ENCODE measurements at places on chromosomes 16 and 17.

GRCh38 chr16:49483651-49484450 is 110.2 kb downstream of the C16orf78 start:
- no peak for ATAC-seq

- no peak for ATAC-seq
Observed at GRCh38 chr17:65987988-65988387, 203.9 kb downstream of the CEP112 start.

DNA sequence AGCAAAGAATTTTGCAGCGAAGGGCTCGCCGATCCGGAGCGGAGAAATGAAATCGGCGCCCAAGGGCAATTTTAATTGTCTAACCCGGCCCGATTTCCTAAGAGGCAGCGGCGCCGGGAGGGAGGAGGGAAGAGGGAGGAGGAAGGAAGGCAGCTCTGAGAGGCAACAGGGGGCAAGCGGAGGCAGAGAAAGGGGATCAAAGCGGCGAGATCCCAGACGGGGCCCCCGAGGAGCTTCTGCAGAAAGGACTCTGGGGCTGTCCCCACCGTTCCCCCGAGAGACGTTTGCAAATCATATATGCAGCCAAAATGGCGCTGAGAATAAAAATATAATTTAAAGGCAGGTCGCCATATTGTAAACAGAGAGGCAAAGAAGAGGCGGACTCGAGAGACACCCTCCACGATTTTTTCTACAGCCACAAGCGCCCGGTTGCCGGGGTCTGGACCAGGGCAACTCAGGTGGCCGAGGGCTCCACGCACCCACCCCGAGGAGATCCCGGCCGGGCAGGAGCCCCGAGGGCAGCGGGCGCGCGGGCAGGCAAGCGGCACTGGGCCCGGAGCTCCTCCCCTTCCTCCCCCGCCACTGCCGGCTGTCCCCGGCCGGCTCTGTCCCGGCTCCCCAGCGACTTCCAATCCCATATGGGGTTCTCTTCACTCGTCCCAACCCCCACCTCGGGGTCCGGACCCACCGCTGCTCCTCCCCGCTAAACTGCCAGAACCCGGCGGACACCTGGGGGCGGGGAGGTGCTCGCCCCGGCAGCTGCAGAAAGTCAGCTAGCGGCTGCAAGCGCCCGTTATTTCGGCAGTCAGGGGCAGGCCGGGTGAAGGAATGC is 1.9 kb downstream of the PHF12 start:
- peak; percentile 4 for ATAC-seq

- no peak for ATAC-seq
Observed at GRCh38 chr16:22141767-22142166, 20.5 kb upstream of the SDR42E2 start.

- ATAC-seq = no peak
Observed at GRCh38 chr17:42520540-42520951, 15.5 kb upstream of the NAGLU start.

GRCh38 chr17:76153640-76154039 is 12.6 kb upstream of the FOXJ1 start:
- no peak for ATAC-seq

DNA sequence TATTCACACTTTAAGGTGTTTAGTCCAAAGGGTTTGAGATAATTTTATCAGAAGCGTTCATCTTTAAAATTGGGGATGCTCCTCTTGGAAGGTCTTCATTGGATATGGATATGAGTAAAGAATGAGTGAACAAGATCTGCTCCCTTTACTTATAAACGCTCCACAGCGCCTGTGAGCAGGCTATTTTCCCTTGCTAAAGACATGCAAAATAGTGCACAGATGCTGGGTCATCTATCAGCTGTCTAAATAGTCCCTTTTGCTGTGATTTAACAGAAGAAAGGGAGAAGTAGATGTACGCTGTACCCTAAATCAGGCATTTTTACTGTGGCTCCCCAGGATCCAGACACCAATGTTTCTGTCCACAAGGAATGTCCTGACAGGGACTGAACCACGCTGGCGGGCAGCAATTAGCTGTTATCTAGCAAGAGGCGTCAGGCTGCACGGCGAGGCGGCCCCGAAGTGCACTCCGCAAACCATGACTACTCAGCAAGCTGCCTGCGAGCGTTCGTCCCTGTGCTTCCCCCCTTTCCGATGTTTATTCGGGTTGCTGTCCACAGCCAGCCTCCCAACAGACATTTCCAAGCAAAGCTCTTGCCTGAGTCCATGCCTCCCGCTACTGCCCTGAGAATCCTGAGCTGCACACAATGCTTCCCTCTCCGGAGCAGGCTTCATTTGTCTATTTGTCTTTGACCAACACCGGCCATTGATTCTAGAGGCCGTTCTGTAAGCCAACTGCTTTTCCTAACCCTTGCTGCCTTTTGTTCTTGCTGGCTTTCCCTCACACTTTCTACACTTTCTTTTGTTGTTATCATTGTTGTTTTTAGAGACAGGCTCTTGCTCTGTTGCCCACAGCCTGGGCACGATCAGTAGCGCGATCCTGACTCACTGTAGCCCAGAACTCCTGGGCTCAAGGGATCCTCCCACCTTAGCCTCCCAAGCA is 55.7 kb upstream of the CNEP1R1 start:
- no peak for ATAC-seq

- ATAC-seq = peak; percentile 74
Observed at GRCh38 chr16:50276801-50277555, 10.6 kb downstream of the ADCY7 start.

DNA sequence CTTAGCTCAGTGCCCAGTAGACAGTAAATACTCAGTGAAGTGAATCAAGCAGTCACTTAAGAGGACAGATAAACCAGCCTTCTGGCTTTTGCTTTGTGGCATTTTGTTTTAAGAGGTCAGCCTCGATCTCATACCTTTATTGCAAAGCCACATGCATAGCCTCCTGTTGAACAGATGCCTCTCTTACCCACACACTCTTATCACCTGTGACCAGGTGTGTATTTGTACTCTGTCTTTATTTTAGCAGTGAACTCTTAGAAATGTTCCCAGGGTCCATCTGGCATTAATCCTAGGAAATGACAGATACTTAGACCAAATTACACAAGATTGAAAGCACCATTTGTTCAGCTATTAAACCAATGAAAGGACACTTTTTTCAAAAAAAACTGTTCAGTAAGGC is 1426.5 kb downstream of the CDH11 start:
- ATAC-seq = no peak

DNA sequence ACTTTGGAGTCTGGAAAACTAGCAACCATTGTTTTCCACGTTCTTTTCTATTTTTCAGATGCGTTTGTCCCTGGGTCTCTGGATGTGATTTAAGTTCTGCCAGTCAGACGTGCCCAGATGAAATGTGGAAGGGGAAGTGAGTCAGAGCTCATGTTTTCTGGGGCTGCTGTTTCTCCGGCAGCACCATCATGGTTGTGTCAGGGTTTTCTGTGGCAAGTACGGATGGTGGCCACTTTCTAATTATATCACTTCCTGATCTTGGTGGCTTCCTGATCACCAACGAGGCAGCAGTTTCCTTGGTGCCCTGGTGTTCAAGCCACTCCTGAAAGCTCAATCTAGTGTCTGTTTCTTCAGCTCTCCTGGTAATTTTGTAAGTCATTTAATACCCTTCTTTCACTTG is 31.4 kb upstream of the PMFBP1 start:
- ATAC-seq = peak; percentile 83

GRCh38 chr17:69423450-69423849 is 9.0 kb downstream of the MAP2K6 start:
- ATAC-seq = peak; percentile 79

DNA sequence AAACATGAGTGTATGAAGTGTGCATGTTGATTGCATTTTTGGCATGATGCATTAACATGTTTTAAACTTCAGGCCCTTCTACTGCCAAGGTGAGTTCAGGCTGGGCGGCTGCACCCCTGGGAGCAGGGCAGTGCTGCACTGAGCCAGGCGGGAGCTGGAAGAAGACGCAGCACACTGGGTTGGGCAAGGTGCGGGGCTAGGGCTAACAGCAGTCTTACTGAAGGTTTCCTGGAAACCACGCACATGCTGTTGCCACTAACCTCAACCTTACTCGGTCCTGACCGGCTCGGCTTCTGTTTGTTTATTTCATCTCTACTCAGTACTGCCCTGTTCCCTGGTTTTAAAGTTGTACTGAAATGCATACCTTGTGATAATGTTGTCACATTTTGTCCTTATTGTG is 61.0 kb downstream of the MAP2K4 start:
- ATAC-seq = no peak

GRCh38 chr17:56824503-56824902 is 9.2 kb downstream of the C17orf67 start:
- no peak for ATAC-seq

DNA sequence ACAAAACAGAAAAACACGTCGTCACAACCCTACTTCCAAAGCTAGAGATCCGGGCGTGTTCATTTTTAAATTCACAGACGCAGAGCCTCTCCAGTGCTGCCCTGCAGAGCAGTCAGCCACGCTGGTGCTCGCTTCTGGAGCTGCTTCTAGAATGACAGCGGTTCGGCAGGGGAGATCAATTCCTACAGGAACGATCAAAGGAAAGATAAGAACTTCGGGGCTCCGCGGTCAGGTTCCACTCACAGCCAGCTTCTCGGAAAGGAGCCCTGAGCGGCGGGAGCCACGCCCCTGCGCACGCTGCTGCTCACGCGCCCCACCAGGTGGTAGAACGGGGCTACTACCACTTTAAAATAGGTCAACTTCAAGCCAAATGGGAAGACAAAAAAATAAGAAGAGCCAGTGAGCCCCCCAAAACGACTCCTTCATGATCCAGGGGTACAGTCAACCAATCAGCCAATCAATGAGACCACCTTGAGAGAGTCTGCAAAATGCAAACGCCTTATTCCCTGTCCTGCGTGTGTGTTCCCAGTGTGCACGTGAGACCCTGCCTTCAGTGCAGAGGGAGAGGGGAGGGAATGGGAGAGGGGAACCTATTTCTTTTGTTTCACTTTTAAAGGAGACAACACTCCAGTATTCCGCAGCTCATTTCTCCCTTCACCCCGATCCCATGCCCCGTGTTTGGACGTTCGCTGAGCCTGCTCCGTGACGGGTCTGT is 209.7 kb downstream of the RBFOX3 start:
- peak; percentile 91 for ATAC-seq

DNA sequence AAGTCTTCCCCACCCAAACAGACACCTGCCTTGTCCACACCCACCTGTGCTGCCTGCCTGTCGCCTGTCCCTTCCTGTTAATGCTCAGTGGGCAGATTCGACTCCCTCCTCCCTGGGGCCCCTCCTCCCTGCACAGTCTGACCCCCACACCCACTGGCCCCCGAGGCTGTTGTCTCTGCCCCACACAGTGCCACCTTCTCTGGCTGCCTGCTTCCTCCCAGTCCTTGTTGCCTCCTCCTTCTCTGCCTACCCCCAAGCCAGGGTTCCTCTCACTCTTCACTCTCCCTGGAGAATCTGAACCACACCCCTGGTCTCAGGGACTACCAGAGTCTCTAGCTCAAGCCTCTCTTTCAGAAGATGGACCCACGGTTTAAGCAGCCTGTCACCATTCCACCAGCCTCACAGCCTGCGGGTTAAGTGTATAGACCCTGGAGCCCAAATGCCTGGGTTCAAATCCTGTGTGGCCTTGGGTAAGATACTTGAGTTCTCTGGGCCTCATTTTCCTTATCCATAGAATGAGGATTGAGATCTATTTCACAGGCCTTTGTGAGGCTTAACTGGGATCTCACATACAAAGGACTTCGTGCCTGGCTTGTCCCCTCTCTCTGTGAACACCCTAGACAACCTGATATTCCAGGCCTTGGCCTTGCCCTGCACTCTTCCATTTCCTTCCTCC is 3.8 kb upstream of the ARHGAP23 start:
- ATAC-seq = no peak

- peak; percentile 42 for ATAC-seq
Observed at GRCh38 chr17:56593086-56593645, 333 bp upstream of the NOG start.

DNA sequence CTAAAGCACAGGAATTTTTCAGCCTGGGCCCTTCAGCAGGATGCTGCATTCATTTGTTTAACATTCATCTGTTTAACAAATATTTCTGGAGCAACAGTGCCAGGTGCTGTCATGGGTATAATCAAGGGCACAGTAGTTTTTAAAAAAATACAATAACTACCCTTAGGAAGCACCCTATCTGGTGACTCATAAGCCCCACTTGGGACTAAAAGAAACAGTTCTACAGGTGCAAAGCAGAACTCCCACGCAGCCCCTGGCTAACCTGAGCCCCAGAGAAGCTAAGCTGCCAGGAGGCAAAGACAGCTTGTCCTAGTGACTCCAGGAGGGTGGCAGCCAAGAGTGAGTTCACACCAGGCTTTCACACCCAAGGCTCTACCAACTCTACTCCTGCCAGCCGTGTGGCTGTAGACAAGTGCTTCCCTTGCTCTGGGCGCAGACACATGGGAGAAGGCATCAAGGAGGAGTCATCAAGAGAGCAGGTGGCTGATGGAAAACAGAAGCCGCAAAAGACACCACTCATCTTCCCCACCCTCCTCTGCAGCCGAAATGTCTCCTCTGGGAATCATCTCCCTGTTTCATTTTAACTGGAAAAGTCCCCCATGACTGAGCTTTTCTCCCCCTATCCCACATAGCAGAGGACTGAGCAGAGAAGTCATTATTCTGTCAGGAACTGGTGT is 14.4 kb downstream of the CUEDC1 start:
- ATAC-seq = peak; percentile 56

- no peak for ATAC-seq
Observed at GRCh38 chr16:82892324-82892723, 265.6 kb downstream of the CDH13 start.

GRCh38 chr17:35731917-35732805 is 722 bp downstream of the RASL10B start:
- ATAC-seq = no peak

DNA sequence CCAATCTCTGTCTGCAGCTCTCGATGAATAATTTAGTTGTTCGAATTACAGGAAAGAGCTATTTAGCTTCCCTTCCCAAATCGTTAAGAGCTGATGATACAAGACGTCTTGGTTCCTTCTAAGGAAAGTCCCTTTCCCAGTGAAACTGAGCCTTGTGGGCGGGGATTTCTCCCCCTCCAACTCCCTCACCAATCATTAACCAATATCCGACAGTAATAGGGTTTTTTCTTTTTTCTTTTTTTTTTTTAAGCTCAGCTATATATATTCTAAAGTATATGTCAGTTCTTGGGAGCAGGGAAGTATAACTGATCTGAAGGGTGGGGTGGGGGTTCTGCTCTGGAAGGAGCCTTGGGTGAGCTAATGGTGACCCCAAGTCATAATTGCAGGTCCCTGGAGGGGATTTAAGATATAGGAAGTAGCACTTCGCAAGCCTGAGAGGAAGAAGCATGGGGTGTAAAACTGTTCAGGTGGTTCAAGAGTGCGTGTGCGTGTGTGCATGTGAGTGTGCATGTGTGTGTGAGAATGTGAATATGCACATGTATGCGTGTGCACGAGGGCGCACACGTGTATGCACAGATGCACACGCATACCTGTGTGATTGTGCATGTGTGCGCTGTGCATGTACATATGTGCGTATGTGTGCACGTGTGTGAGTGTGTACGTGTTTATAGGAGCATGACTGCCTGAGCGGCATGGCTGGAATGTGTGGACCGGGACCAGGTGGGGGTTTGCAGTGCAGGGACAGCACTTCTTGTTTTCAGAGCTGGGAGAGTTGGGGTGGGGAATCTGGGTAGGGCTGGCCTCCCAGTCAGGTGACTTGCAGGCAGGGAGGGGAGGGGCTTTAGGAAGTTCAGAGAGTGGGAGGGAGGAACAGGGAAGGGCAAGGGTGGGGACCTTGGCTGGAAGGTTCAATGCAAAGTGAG is 42.7 kb downstream of the SOCS3 start:
- ATAC-seq = no peak

Data from activated T-helper 17 cell treated with anti-CD3 and anti-CD28 coated beads, Interleukin-2, amount 50 U/mL, for 72 hours (primary cell).